ENCODE measurements at places on chromosomes 5 and 9. TPM values are rescaled to one million over a fixed set of nuclear protein-coding genes. Genes with fewer than 3 reads are reported as not detected.

DNAJB5 gene
- 23.1 TPM for total RNA-seq

AGXT2 gene
- total RNA-seq: 0.07 TPM

PRDM9 gene
- not detected for total RNA-seq

SLC24A2 gene
- not detected for total RNA-seq

SCGB3A2 gene
- total RNA-seq: not detected

GADD45G gene
- total RNA-seq: 0.32 TPM

SLC25A2 gene
- total RNA-seq: 0.05 TPM

LCN1 gene
- not detected for total RNA-seq

EQTN gene
- total RNA-seq: not detected

ADRA1B gene
- 1.8 TPM for total RNA-seq

SERF1A gene
- 4.7 TPM for total RNA-seq
